ENCODE measurements at places on chromosomes 1 and 21. TPM values are rescaled to one million over a fixed set of nuclear protein-coding genes. Genes with fewer than 3 reads are reported as not detected.

- no peaks in the 10 kb centered on the region for H3K36me3 ChIP-seq
- no peak for DNase-seq
- no peaks in the 10 kb centered on the region for H3K4me1 ChIP-seq
- H3K27ac ChIP-seq, result no peak overlapping the region
- no peak overlapping the region for H3K4me3 ChIP-seq
These were observed 1186.6 kb downstream of the MRPL39 start for GRCh38 chr21:24420689-24421088.

DNA sequence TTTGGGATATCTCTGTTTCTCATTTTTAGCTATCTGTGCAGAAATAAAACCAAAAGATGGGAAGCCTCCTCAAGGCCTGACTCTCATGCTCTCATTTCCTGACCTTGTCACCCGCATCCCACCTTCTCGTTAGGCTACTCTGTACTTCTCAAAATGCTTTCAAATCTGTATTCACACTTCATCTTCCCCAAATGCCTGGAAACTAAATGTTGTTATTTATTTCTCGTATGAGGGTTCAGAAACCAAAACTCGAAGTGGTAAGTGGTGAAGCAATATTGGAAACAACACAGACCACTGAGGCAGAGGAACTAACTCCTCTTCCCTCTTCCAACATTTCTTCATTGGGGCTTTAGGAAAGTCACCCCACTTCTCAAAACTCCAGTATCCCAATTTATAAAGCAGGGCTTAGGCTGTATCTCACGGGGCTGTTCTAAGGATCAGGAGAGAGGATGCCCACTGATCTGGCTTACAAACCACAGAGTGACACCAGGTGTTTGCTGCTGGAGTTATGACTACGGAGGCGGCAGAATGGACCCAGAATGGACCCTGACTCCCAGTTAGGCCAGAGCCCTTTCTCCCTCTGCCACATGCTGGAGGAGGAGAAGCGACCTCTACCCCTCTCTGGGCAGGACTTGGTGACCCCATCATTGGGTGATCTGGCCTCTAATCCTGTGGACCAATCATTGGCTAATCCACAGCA is 3.5 kb downstream of the SLAMF7 start:
- H3K4me3 ChIP-seq, result no peak overlapping the region
- H3K4me1 ChIP-seq, result no peaks in the 10 kb centered on the region
- H3K27ac ChIP-seq, result no peak overlapping the region
- no peaks in the 10 kb centered on the region for H3K36me3 ChIP-seq

DNA sequence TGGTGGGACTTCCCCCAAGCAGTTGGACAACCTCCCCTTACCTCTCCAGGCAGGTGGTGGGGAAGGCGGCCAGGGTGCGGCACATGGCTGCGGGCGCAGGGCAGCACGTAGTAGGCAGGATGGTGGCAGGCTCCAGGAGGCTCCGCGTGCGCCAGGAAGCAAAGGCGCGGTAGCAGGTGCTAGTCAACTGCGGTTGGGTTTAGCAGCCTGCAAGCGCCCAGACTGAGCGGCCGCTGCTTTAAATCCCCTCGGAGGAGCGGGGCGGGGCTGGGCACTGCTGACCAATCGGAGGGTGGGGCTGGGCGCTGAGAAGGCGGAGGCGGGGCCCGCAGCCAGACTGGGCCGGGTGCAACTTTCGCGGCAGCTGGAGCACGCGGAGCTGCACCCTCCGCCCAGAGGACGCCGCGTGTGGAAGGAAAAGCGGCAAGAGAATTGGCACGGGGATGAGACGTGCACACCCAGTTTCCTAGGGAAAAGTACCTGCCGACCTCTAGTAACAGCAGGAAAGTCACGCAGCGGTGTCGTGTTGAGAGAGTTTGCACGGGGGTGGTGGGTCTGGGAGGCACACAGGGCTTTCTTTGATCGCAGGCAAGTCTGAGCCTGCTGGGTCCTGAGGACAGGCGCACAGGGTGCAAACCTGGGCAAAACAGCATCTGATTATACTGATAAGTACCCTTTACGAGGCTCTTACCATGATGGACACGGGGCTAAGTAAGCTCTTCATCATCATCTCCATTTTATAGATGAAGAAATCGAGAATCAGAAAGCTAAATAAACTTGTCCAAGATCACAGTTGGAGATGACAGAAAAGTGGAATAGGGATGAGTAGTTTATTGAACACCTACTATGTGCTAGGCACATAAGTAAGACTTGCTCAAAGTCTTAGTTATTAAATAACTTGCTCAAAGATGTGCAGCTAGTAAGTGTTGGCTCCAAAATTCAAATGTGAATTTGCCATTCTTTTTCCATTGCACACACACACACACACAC is at the start of gene RGS16:
Gene RGS16 (minus strand): TSS at position 215 of the 990 bp plus-strand sequence. CDS start 130 bp downstream, at position 85.
- H3K36me3 ChIP-seq, result peaks cover 3% of the 10 kb centered on the region
- DNase-seq, result peak; percentile 92
- peak within 1 kb of the TSS; percentile 36 for H3K27ac ChIP-seq
- peak within 1 kb of the TSS; percentile 62 for H3K4me3 ChIP-seq

GRCh38 chr1:117683571-117684285 is 77.9 kb downstream of the TENT5C start:
- H3K4me3 ChIP-seq, result no peak overlapping the region
- H3K36me3 ChIP-seq, result no peaks in the 10 kb centered on the region
- peaks cover 1% of the 10 kb centered on the region for H3K27me3 ChIP-seq
- H3K27ac ChIP-seq, result no peak overlapping the region
- DNase-seq, result no peak

DNA sequence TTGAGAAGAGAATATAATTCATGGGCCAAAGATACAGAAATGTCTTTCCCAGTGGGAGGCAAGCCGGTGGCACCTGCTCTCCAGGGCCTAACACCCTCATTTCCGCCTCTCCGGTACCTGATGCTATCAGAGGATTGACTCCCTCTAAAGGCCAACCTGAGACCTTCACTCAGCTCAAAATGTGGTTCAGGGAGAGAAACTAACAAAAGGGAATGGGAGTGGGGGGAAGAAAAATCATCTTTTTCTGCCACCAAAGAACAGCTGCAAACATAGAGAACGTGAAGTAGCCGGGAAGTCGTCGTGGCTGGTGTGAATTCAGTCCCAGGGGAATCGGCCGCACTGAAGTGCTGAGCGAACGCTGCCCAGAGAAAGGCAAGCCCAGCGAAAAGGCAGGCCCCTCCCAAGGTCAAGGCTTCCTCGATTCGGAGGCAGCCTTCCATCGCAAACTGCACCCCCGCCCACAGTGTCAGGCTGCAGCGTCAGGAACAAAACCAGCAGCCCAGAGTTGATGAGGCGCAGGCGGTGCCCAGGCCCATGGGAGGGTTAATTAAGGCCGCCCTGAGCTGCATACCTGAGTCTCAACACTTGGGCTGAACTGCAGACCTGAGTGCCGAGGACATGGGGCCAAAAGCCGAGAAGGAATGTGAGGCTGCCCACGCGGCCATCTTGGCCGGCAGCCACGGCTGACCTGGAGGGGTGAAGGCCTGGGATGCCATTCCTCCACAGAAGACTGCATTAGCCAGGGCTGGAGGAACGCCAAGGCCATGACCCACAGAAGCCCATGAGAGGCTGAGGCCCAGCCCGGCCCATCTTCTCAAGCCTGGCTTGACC is 160.2 kb downstream of the PSMG1 start:
- H3K27me3 ChIP-seq, result no peaks in the 10 kb centered on the region
- no peak overlapping the region for H3K4me3 ChIP-seq
- no peak for DNase-seq
- peaks cover 32% of the 10 kb centered on the region for H3K4me1 ChIP-seq

The GORAB gene
- 20.8 TPM for total RNA-seq

Measured in osteocyte (in vitro differentiated cells).